ENCODE measurements at places on chromosomes 5 and 9.

DNA sequence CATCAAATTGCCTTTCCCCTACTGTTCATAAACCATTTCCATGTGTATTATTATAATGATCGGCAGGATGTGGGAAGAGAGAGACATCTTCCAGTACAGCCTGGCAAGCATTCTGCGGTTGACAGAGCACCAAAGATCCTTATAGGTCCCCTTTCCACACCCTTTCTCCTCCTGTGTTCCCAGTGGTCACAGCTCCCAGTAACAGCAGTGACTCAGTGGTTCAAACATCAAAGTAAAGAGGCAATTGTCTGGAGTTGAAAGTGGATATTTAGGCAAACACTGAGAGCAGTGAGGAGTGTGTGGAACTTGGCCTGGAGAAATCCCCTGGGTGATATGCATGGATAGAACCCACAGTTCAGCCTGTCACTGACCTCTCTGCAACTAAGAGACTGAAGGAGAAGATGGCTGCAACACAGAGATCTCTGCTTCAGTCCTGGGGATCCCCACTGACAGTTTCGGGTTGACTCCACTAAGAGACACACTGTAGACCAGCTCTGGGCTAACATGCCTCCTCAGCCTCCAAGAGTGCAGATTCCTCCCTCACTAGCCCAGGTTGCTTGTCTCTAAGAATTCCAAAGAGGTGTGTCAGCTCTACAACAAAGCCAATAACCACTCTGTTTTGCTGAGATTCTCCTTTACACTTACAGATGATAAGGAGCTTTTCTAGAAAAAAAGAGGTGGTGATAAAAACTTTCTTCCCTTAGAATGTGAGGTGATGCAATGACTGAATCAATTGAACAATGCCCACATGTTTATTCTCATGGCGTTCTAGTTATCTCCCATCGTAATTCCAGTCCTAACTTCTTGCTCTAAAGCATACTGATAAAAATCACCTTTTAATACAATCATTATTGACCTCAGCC is 94.4 kb upstream of the IL6ST start:
- DNase-seq = no peak

DNA sequence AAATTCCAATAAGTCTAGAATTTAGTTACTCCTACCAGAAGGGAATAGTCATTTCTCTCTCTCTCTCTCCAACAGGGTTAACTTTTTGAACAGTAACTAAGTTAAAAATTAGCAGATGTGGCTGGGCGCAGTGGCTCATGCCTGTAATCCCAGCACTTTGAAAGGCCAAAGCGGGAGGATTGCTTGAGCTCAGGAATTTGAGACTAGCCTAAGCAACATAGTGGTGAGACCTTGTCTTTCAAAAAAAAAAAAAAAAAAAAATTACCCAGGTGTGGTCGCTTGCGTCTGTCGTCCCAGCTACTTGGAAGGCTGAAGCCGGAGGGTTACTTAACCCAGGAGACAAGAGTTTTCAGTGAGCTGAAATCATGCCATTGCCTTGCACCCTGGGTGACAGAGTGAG is 639.7 kb downstream of the PTPRD start:
- DNase-seq = no peak

DNA sequence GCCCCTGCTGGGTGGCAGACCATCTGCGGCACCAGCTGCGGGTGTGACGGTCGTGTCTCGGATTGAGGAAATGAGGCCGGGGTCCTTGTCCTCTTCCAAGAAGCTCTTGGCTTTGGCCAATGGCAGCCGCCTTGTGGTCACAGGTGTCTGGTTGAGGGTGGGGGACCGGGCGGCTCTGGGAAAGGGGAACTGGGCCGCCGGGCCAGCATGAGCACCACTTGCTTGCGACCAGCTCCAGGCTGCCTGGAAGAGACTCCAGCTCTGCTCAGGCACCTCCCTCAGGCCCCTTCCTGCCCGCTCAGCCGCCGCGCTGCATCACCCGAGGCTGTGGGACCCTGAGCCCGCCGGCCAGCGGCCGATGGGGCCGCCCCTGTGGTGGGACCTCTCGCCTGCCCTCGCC is 59.7 kb downstream of the RXRA start:
- no peak for DNase-seq

DNA sequence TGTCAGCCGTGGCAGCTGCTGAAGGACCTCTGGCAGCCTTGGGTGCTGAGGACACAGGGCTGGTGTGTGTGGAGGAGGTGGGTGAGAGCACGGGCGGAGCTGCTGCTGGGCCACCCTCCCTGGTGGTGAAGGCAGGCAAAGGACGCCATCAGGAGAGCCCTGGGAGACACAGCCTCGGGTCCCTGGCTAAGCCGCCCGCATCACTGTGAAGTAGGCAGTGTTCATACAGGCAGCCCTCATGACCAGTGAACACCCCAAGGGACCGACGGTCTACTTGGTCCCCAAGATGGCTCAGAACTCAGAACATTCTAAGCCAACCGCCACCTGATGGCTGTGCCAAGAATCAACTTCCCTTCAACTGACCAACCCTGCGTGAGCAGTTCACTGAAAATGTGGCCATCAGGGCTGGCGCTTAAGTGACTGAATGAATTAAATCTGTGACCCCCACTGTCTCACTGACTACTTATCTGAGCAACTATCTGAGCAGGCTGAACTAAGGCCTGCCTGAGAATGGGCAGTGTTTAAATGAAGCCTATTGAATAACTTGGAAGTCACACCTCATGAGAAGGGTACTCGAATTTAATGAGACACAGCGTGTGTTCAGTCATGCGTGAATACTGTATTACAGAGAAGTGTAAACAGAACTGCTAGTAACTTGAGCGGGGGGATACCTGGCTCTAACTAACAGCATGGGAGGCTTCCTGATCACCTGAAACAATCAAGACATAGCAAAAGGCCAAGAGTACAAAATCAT is 54.7 kb upstream of the SIMC1 start:
- DNase-seq = peak; percentile 69

- DNase-seq = no peak
Measured at GRCh38 chr5:58201922-58202648, 257.8 kb downstream of the PLK2 start.

- DNase-seq = no peak
Measured at GRCh38 chr9:101758304-101758930, 20.0 kb upstream of the GRIN3A start.

- no peak for DNase-seq
Measured at GRCh38 chr5:3342271-3343100, 253.1 kb upstream of the IRX1 start.

- no peak for DNase-seq
Measured at GRCh38 chr9:5008202-5008601, 23.1 kb downstream of the JAK2 start.

DNA sequence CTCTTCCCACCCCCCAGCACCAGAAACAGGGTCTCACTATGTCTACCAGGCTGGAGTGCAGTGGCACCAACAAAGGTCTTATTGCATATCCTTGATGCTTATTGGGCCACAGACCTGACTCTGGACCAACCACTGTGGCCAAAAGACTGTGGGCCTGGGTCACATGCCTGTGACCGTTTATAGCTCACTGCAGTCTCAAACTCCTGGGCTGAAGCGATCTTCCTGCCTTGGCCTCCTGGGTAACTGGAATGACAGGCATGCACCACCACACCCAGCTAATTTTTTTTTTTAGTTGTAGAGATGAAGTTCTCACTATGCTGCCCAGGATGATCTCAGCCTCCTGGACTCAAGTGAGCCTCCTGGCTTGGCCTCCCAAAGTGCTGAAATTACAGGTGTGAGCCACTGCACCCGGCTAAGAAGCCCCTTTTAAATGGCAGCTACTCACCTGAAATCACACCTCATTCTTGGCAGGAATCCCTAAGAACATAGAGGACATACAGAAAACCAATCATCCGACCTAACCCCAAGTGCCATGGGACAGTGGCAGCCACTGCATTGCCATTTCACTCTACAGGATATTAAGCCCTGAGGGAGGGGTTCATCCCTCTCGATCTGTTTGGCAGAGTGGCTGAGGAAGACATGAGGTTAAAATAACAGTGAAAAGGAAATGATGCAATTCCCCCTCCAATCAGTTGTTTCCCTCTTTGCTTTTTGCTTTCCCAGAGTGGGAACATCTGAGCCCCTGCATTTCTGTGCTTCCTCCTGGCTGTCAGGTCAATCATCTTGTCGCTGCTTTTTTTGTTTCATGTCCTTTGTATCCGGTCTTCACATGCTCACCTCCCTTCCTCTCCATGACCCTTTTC is 74.6 kb downstream of the LRRC70 start:
- no peak for DNase-seq

- DNase-seq = no peak
Measured at GRCh38 chr9:120453792-120454191, 126.2 kb downstream of the CDK5RAP2 start.

- DNase-seq = no peak
Measured at GRCh38 chr9:9855177-9856078, 757.4 kb downstream of the PTPRD start.

- no peak for DNase-seq
Measured at GRCh38 chr9:131263701-131264100, 12.6 kb downstream of the FAM78A start.

DNA sequence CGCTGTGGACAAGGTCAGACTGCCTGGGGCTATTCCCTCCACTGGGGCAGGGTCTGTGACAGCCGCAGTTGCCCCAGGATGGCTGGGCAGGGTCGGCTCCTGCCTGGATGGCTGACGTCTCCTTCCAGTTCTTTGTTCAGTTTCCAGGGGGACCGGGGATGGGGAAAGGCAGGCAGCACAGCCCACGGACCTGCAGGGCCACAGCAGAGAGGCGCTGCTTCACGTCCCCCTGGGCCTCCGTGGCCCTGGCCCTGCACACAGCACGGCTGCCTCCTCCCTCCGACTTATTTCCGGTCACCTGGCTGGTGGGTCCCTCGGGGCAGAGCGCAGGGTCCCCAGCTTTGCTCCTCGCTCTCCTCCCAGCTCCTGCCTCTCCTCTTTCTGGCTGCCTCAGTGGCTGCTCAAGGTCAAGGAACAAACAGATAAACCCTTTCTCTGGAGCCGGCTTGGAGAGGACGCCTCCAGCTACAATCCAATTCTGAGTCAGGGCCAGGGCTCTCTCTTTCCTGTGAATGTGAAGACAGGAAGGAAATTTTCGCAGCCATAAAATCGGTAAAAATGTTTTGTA is 169.7 kb downstream of the C9orf50 start:
- no peak for DNase-seq

DNA sequence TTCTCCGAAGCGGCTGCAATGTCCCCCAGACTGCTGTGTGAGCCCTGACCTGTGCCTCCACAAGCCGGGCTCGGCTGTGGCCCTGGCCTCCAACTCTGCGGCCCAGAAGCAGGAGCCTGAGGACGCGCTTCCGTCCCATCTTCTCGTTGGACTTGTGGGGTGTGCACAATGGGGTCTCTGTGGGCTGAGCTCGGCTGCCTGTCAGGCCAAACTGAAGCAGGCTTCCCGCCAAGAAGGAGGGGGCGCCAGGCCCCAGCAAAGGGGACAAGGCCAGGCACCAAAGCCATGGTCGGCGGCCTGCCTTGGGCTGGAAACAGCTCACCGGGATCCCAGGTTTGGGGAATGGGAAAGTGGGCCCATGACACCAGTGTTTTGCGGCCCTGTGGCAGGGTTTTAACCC is 4.1 kb downstream of the NOTCH1 start:
- no peak for DNase-seq

Measured in NCI-H1417 treated with DMSO at 0.1 percent for 48 hours (cell line).